ENCODE measurements at places on chromosomes 5 and 9.

- DNase-seq, result no peak
Measured at GRCh38 chr9:120841930-120842684, 615 bp downstream of the PSMD5 start.

DNA sequence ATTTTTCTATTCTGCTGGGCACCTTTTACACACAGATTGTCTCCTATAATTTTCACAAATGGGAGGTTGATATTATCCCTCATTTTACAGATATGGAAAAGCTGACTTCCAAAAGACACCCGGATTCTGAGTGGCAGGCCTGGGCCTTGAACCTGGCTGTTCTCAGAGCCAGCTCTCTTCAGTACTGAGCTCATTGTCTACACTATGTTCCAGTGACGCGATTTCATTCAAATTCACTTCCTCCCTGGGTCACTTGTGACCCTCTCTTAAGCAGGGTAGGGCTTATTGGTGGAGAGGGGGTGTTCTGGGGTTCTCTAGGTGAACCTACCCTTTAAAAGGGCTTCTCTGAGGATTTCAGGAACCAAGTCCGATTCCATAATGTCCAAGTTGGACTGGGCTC is 70.2 kb downstream of the ANKRD33B start:
- no peak for DNase-seq

DNA sequence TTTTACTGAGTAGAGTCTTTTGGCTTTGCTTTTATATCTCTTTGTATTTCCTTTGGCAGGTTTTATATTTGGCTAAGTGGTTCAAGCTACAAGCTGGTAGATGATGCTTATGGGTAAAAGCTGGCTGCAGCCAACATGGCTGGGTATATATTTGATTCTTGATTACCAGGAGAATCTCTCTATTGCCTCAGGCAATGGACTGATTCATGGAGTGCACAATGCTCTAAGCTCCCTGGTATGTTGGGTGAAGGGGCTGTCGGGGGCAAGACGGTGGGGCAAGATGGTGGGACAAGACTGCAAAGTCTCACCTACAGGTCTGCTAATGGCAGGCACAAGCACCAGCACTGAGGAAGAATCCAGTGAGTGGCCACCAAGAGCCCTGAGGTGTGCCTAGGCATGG is 366.6 kb downstream of the DMAC1 start:
- DNase-seq, result no peak

GRCh38 chr5:17218353-17219005 is 1.0 kb downstream of the BASP1 start:
- no peak for DNase-seq

DNA sequence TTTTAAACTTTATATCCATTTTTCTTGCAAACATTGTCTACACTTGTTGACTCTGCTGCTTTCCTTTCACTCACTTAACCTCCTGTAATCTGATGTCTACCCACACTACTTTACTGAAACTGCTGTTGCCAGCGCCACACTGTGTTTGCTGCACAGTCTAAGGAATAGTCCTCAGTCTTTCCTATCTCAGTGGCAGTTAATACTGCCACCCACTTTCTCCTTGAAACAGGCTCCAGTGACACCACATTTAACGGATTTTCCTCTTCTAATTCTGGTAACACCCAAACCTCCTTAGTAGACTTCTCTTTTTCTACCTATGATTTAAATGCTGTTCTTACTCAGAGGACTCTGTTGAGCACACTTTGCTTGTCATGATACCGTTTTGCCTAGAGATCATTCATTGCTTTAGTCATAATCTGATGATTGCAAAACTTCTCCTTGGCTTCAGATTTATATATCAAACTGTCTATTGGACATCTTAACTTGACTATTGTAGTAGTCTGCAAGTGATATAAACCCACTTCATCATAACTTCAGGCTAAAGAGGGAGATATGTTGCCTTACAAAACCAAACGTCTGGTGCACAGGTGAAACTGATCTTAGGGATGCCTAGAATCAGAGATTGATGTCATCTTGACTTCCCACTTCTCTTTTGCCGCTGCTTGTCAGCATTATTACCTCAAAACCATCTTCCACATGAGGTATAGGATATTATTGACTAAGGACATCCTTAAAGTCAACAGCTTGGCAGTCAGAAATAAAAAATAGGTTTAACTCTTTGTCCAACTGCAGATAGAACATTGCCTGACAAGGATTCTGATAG is 94.1 kb downstream of the CDC42SE2 start:
- no peak for DNase-seq

- DNase-seq, result no peak
Measured at GRCh38 chr9:128416014-128416413, 4.6 kb upstream of the CERCAM start.

GRCh38 chr5:167905919-167906853 is 385.3 kb upstream of the WWC1 start:
- DNase-seq, result no peak

Measured in activated naive CD4-positive, alpha-beta T cell treated with anti-CD3 and anti-CD28 coated beads, Interleukin-2, amount 50 U/mL, for 72 hours (primary cell).